ENCODE measurements at places on chromosomes 6 and 20.

DNA sequence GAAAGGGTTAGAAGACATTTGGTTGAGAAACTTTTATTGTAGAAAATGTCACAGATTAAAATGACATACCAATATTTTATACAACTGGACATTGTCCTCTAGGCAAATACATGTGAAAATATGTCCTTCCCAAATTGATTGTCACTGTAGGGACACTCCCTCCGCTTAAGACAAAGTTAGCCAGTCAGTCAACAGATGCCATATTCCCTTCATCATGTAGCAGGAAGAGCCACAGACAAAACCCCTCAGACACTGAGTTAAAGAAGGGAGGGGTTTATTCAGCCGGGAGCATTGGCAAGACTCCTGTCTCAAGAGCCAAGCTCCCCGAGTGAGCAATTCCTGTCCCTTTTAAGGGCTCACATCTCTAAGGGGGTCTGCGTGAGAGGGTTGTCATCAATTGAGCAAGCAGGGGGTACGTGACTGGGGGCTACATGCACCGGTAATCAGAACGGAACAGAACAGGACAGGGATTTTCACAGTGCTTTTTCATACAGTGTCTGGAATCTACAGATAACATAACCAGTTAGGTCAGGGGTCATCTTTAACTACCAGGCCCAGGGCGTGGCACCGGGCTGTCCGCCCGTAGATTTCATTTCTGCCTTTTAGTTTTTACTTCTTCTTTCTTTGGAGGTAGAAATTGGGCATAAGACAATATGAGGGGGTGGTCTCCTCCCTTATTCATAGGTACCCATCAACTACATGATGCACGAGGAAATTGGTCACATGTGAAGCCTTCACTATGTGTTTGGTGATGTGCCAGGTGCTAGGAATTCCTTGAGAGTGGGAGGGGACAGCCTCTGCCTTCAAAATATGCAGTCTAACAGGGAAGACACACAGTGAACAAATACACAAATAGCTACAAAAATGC is 155.7 kb upstream of the CDYL start:
- no peak for DNase-seq

- no peak for DNase-seq
These were observed 69.4 kb upstream of the NNAT start for GRCh38 chr20:37451616-37452015.

GRCh38 chr6:137738931-137739504 is 128.0 kb upstream of the TNFAIP3 start:
- no peak for DNase-seq

GRCh38 chr20:20070871-20071726 is 18.8 kb downstream of the CFAP61 start:
- no peak for DNase-seq
